Dermis microvascular lymphatic vessel endothelial cell (primary cell): ENCODE measurements at places on chromosomes 6 and 20. TPM values are rescaled to one million over a fixed set of nuclear protein-coding genes. Genes with fewer than 3 reads are reported as not detected.

GRCh38 chr20:41174373-41174772, 37.0 kb downstream of the PLCG1 start:
- DNase-seq, result no peak

GRCh38 chr6:17470202-17470937, 77.0 kb downstream of the CAP2 start:
- no peak for DNase-seq

DNA sequence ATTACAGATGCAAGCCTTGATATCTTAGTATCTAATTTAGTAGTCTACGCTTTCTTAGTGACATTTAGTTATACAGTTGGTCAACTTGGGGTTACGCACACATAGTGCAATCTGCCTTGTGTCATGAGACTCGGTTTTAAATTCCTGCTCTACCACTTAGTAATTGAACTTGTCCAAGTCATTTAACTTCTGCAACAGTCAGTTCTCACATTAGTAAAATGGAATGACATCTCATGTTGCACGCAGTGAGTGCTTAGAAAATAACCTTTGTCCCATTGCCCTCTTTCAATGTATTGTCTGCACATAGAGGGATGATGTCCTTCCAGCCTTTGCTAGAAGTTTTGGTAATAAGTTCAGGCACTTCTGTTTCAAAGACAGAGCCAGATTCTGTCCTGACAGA, 48.6 kb downstream of the TMEM170B start:
- DNase-seq, result no peak

DNA sequence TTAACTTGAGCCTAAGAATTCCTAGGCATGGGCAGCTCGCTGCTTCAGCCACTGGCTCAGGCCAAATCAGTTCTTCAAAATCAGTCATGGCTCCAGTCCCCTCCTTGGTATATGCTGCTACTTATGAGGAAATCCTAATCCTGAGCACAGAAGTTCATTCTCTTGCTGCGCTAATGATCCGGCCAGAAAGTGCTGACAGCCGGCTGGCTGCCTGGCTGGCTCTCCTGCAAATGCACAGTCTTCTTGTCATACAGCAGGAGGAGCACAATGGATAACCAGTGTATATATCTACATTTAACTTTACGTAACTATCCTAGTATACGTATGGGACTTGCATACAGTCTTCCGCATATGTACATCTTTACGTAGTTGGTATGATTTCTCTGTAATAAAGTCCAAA, 500.8 kb downstream of the PRKN start:
- no peak for DNase-seq

GRCh38 chr6:133835901-133836300, 53.0 kb upstream of the TCF21 start:
- DNase-seq, result no peak

DNA sequence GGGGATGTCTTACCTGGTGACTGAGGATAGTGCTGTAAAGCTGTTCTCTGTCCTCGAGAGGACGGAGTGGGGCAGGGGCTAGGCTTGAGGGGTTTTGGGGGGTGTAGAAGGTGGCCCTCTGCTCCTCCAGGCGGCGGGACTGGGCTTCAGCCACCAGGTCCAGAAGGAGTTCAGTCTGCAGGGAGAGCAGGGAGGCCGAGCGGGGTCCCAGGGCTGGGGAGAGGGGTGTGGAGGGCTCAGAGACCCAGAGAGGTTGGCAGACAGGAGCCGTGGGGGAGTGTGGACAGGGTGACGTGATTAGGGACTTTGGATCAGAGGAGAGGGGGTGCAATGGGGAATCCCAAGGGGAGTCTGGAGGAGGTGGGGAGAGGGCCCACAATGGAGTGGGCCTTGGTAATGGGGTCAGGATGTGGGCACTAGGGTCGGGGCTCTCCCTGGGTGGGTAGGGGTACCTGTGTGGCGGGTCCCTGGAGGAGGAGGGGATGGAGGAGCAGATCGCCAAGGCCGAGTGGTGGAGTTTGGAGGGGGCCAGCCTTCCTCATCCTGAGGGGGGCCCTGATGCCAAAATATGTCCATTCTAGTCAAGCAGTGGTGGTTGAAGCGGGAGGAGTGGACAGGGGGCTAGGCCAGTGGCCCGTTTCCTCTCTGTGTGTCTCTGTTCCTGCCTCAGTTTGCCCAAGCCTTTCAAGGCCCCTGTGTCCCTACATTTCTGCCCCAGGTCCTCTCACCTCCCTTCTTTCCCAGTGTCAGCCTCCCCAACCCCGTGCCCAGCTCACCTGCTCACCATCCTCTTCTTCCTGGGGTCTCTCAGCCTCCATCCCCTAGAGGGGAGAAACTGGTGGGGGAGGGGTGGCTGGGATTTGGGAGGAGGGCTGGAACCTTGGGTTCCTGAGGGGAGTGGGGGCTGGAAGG, 491 bp downstream of the GPSM3 start:
- DNase-seq, result no peak

OPRM1 gene
- not detected in 2 replicates for total RNA-seq

CHRNA4 gene
- total RNA-seq, result 0.13 TPM in 2 replicates

COL19A1 gene
- total RNA-seq, result under 0.01 TPM in 1 of 2 replicates, not detected in the other

ADGRF5 gene
- total RNA-seq, result 107 and 112 TPM in 2 replicates

PAK5 gene
- under 0.01 TPM in 2 replicates for total RNA-seq
